HT-29 (cell line): ENCODE measurements at places on chromosomes 3 and 15. TPM values are rescaled to one million over a fixed set of nuclear protein-coding genes. Genes with fewer than 3 reads are reported as not detected.

Gene GOLGA8B
- 9.8 and 18.1 TPM in 2 replicates for total RNA-seq

Gene RLBP1
- total RNA-seq = 0.18 TPM in 1 of 2 replicates, not detected in the other

DNA sequence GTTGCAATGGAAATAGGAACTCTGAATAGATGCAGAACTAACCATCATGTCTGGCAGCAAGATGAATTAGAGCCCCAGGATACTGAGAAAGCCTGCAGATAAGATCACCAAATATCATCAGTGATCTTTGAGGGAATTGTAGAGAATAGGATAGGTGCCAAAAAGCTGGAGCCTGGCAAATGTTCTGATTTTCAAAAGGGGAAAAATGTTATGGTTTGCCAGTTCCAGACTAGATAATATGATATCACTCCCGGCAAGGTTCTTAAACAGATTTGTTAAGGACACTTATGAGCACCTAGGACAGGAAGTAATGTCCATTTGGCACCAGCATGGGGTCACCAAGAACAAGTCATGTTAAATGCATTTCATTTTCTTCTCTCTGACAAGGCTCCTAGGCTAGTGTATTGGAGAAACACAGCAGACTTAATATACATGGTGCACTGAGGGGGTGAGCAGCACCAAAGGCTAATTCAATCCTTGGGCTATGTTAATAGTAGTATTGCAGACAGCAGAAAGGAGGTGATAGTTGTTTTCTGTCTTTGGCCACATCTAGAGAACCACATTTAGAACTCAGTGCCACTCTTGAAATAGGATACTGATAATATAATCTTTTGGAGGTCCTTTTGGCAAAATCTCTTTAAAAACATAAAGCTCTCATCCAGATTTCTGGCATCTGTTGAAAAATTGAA, 4.8 kb downstream of the SRGAP3 start:
- no peak for DNase-seq

- DNase-seq = no peak
Measured at GRCh38 chr3:128709038-128709437, 16.9 kb upstream of the RAB7A start.

Gene SQOR
- 14.5 and 20.2 TPM in 2 replicates for total RNA-seq

GRCh38 chr15:35306361-35306981, 221.4 kb upstream of the NANOGP8 start:
- peak; percentile 73 for DNase-seq

DNA sequence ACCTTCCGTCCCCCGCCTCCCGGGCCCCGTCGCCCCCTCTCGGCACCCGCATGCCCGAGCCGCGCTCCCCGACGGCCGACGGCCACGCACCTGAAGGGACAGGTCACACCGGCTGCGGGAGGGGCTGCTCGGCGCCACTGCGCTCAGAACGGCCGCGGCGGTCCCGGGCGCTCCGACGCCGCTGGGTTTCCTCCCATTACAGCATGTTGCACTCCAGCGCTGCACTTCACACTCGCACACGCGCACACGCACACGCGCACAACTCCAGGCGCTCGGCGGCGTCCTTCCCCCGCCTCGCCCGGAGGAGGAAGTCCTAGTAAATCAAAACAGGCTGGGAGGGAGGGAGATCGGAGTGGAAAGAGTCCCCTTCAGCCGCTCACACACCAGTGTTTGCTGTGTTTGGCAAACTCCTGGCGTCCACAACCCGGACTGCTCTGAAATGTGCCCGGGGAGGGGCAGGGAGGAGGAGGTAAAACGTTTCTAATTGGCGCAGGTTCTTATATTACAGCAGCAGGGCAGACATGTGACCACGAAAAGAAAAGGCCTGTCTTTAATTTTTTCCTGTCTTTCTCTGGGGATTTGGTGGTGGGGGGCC, 76.7 kb upstream of the VGLL4 start:
- peak; percentile 67 for DNase-seq

DNA sequence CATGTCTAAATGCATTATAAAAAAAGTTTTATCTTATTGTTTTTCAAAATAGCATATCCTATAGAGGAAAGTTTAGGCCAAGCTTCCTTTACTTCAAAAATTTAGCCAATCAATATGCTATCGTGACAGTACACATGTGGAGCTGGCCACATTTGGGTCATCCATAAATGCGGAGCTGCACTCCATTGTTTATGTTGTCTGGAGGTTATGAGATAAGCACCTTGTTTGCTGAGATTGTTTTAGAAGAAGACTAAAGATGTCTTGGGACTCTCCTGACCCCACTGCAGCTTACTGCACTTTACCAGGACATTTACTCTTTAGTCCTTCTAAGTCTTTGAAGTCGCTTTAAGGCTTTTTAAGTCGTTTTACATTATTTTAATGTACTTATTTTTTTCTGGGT, 265.9 kb downstream of the OCA2 start:
- DNase-seq = no peak

- DNase-seq = no peak
Measured at GRCh38 chr3:64023861-64024223, 548 bp upstream of the PSMD6 start.

- no peak for DNase-seq
Measured at GRCh38 chr3:191415566-191415965, 45.4 kb upstream of the PYDC2 start.
